Osteoblast (primary cell): ENCODE measurements at places on chromosomes 12 and 14. TPM values are rescaled to one million over a fixed set of nuclear protein-coding genes. Genes with fewer than 3 reads are reported as not detected.
A peak's percentile ranks its signal among the peaks of the same experiment; 100 is the strongest.

GRCh38 chr12:71935594-71935993 is 3.1 kb upstream of the TPH2 start:
- DNase-seq = no peak

DNA sequence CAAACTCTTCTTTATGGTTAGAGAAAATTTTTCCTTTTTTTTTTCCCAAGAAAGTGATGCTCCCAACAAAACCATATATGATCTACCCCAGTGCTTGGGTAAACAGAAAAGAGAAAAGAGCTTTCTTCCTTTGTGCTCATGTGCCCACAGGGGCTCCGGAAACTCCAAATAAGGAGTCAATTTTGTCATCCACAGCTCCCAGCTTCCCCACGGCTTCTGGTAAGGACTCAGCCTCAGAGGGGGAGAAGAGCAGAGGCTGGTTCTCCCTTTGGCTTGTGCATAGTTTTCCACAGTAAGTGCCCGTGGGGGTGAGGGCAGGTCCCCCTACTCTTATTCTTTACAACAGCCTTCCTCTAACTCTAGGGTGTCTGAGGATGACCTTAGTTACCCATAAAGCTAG is 13.3 kb upstream of the RGS6 start:
- no peak for DNase-seq

DNA sequence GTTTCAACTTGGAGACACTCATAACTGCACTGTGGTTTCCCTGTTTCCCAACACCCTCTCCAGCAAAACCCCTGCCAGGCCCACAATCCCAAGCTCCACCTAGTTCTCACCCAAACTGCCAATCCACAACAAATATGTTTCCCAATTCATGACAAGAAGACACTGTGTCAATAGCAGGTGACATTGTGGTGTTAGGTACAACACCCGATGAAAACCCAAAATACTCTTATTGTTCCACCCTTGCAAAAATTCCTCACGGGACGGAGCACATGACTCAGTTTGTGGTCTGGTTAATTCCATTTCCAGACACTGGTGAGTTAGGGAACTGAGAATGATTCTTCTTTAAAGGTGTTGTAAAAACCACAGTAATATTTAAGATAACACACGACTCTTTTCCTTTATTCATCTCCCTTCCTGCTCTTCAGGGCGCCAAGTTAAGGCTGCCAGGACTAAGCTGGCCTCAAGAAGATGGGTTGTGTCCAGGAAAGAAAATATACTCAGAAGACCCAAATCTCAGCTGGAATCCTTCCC is 735.5 kb downstream of the MED13L start:
- no peak for DNase-seq

DNA sequence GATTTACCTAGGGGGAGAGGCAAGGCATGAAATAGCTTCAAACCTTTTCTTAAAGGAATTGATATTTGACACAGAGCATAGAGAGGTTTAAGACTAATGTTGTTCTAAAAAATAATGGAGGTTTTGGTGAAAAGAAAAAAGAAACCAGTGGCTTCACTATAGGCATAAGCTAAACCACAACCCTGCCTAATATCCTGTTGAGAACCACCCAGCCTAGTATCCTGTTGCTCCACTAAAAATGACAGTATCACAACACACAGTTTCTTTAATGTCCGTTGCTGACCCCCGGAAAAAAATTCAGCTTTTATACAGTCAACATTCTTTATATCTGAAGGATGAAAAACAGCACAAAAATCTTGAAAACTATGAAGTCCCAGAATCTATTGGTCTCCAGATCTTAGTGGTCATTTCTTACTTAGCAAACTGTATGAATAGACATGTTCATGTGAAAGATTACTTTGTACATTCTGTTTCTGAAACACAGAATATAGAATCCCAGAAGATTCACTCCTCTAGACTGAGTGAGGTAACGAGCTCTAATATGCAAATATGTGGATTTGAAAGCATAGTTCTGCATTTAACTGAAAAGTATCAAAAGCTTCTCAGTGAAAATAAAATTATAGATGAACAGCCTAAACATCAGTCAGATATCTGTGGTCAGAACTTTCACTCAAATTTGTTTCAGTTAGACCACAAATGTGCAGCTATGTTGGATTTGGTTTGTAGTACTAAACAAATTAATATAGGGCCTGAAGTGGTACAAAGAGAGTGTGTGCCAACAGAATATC is 40.5 kb downstream of the GALC start:
- DNase-seq = no peak

GRCh38 chr12:57090490-57090889 is 1.6 kb downstream of the NAB2 start:
- DNase-seq = peak; percentile 58

GRCh38 chr14:49880267-49881064 is 12.4 kb upstream of the ARF6 start:
- DNase-seq = no peak

DNA sequence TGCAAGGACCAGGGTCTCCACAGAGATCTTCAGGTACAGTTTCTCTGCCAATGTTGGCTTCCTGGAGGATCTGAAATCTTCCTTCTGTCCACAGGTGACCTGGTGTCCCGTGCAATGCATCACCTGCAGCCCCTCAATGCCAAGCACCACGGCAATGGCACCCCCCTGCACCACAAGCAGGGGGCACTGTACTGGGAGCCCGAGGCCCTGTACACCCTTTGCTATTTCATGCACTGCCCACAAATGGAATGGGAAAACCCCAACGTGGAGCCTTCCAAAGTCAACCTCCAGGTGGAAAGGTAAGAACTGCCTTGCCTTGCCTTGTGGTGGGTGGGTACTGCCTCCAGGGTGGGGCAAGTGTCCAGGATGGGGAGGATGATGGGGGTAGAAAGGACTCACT is 141.8 kb upstream of the PWP1 start:
- no peak for DNase-seq

DNA sequence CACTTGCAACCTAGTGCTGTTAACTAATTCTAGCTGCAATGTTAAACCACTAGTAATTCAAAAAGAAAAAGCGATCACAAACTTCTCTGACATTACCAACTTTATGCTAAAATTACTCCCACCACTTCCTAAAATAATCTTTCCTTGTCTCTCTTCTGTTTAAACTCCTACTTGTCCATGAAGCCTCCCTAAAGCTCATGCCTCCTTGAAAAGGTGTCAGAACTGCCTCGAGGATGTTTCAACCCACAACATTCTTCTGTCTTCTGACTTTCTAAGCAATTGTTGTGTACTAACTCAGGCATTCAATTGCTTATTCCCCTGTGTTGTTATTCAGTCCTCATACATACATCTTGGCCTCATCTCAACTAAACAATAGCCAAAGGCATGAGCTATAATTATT is 5.9 kb downstream of the GNPTAB start:
- DNase-seq = no peak

DNA sequence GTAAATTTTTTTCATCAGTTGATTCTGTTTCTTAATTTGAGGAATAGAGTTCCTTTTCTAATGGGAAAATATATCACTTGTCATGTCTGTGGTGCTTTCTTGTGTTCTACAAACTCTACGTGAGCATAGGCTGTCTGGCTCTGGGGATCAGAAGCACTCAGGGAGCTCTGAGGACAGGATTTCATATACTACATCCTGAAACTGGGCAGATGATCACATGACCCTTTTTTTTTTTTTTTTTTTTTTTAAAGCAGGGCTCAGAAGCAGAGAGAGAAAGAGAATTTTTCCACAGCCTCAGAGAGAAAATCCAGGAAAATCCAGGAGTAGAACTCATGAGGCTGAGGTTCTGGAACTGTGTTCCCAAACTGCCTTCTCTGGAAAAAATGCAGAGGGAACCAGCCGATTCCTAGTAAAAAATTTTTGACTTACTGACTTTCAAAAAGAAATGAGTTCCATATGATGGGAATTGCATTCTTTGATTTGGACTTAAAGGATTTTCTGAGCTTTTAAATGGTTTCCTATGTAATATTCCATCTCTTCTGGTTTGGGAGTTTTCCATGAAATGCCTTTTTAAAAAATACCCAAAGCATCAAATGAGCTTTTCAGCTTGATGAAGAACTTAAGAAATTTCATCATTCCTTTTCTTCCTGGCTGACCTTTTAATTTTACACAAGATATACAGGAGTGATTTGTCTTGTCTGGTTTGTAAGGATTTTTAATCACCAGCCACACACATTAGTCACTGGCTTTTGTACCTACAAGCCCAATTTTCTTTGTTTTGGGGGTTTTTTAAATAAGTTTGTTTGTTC is 183.1 kb upstream of the HIF1A start:
- DNase-seq = no peak

DNA sequence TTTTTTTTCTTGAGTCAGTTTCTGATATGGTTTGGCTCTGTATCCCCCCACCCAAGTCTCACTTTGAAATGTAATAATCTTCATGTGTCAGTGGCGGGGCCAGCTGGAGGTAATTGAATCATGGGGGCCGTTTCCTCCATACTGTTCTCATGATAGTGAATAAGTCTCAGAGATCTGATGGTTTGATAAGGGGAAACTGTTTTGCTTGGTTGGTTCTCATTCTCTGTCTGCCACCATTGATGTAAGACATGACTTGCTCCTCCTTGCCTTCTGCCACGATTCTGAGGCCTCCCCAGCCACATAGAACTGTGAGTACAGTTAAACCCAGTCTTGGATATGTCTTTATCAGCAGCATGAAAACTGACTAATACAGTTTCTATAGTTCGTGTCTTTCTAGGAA is 42.9 kb downstream of the WNK1 start:
- DNase-seq = no peak

GRCh38 chr12:106113446-106113823 is 25.3 kb downstream of the NUAK1 start:
- DNase-seq = no peak

DNA sequence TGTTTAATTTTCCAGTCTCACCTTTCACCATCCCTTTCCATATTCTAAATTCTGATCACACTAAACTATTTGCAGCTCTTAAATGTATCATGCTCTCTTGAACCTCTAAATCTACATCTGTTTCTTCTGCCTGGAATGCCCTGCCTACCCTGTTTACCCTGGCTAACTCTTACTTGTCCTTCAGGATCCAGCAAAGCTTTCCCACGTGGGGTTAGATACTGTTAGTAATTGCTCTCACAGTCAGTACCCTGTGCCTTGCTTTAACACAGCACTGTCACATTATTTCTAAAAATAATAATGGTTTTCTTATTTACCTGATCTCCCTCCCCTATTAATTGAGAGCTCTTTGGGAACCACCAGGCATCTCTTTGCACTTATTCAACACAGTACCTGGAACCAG is 333.0 kb downstream of the CEP128 start:
- no peak for DNase-seq

DNA sequence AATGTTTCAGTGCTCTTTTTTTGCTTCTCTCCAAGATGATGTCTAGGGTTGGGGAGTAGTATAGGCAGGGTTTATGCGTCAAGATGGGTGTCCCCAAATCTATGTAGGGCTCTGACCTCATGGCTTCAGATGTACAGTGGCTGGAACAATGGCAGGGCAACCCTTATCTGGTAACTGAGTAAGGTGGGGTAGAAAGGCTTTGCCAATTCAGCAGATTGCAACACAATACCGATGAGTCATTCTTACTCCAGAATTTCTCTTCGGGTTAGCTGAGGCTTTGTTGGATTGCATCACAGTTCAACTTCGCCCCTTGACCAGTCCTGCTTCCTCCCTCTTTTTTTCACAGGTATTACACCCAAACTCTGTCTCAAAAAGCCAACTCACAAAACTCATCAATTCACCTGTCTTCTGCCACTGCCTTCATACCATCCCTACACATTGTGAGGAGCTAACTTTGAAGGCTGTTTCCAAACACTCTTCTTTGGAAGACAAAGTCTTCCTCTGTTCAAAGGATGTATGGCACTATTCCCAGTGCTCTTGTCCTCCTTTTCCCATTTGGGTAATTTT is 190.2 kb upstream of the CNOT2 start:
- DNase-seq = no peak

GRCh38 chr12:56115329-56115728 is 1.1 kb upstream of the RPL41 start:
- DNase-seq = peak; percentile 76

DNA sequence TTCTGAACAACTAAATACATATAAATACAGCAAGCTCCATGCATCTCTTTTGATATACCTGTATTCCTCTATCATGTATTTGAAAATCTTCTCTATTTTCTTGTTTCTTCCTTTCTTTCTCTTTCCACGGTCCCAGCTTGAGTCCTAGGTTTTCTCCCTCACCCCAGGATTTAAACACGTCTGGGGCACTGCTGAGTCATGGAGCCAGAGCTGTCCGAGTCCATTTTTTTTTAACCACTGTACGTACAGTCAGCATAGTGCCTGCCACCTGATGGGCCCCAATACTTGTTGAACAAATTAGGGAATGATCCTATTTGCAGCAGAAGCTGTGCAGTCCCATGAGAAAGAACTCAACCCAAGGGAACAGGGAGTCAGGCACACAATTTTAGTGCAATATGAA is 158.1 kb downstream of the ATP23 start:
- no peak for DNase-seq

DNA sequence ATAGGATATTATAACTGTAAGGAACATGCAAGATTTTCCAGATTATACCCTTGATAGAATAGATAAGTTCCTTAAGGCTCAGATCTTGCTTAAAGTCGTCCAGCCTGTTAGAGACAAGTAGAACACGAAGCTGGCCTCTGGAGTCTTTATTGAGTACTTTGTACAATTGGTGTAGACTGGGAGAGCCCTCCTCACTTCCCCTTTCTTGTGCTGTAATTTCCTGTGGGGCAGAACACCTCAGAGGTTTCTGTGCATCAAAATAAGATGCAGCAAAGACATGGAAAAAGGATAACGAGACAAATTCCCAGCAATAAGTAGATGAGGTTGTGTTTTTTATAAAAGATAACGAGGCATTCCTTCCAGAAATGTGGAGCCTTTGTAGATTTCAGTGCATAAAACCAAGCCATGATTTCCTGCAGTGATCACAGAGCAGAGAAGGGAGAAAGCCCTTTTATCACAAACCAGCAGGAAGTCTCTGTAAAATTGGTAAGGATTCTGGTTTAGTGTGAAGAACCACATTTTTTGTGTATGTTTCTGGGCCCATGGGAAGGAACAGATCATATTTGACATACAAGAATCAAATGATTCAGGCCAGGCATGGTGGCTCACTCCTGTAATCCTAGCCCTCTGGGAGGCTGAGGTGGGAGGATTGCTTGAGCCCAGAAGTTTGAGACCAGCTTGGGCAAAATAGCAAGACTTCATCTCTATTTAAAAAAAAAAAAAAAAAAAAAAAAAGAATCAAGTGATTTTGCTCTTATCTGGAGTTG is 18.0 kb downstream of the GPRC5A start:
- no peak for DNase-seq

TBC1D30 gene
- 0.29 and 0.72 TPM in 2 replicates for total RNA-seq

GPN3 gene
- total RNA-seq = 10.9 and 12.3 TPM in 2 replicates

SIRT4 gene
- total RNA-seq = 1.1 and 1.2 TPM in 2 replicates

KLRD1 gene
- 0.29 and 0.36 TPM in 2 replicates for total RNA-seq

C12orf50 gene
- under 0.01 TPM in 1 of 2 replicates, not detected in the other for total RNA-seq

SLC25A47 gene
- total RNA-seq = not detected in 2 replicates

TTC5 gene
- 17.7 and 18.5 TPM in 2 replicates for total RNA-seq

ZNF384 gene
- total RNA-seq = 19.9 and 22.4 TPM in 2 replicates

FAM186B gene
- total RNA-seq = 0.59 and 0.72 TPM in 2 replicates
